Activated CD8-positive, alpha-beta memory T cell treated with anti-CD3 and anti-CD28 coated beads for 36 hours (primary cell): ENCODE measurements at places on chromosomes 6 and 20. TPM values are rescaled to one million over a fixed set of nuclear protein-coding genes. Genes with fewer than 3 reads are reported as not detected.

TUBB2A gene
- 1.8 TPM for total RNA-seq

ACTR5 gene
- total RNA-seq = 11.2 TPM

GTSF1L gene
- not detected for total RNA-seq

SEMG1 gene
- total RNA-seq = not detected

FNDC11 gene
- total RNA-seq = 0.19 TPM

RUNX2 gene
- 22.2 TPM for total RNA-seq

SAYSD1 gene
- 10.1 TPM for total RNA-seq

NRSN1 gene
- not detected for total RNA-seq

BANF2 gene
- total RNA-seq = not detected

ATP9A gene
- total RNA-seq = 1.3 TPM

FITM2 gene
- 2.6 TPM for total RNA-seq
